ENCODE measurements at places on chromosomes 2 and 18.
A peak's percentile ranks its signal among the peaks of the same experiment; 100 is the strongest.

- no peak for DNase-seq
Observed at GRCh38 chr2:235836491-235836911, 331.7 kb downstream of the GBX2 start.

DNA sequence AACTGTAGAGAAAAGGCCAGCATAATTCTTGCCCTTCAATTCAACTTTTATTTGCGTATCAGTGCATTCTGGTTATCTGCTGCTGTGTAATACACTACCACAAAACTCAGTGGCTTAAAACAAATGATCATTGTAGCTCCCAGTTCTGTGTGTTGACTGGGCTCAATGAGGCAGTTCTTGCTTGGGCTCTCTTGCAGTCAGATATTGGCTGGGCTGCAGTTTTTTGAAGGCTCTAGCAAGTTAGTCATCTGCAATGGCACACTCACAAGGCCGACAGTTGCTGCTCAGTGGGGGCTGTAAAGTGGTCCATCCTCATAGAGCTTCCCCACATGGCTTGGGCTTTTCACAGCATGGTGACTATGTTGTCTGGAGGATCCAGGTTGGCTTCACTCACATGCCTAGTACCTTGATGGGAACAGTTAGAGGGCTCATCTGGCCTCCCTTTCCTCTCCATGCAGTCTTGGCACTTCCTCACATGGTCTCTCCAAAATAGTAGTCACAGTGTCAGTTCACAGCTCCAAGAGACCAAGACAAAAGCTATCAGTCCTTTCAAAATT, 110.6 kb upstream of the TNP1 start:
- no peak for DNase-seq

DNA sequence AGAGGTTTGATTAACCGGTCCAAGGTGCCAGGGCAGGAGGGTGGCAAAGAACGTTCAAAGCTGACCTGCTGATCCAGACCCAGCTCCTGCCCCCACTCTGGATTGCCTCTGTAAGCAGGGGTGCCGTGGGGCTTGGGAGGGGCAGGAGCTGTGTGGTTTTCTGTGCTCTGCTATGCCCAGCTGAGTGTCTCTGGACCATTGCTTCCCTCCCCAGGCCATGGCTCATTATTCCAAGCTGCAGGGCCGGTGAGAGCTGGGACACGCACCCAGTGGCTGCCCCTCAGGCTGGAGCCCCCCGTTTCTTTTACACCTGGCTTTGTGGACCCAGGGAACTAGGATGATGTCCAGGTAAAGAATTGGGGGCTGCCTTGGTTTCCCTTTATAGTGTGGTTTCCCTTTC, 238.4 kb upstream of the HS6ST1 start:
- DNase-seq = no peak

DNA sequence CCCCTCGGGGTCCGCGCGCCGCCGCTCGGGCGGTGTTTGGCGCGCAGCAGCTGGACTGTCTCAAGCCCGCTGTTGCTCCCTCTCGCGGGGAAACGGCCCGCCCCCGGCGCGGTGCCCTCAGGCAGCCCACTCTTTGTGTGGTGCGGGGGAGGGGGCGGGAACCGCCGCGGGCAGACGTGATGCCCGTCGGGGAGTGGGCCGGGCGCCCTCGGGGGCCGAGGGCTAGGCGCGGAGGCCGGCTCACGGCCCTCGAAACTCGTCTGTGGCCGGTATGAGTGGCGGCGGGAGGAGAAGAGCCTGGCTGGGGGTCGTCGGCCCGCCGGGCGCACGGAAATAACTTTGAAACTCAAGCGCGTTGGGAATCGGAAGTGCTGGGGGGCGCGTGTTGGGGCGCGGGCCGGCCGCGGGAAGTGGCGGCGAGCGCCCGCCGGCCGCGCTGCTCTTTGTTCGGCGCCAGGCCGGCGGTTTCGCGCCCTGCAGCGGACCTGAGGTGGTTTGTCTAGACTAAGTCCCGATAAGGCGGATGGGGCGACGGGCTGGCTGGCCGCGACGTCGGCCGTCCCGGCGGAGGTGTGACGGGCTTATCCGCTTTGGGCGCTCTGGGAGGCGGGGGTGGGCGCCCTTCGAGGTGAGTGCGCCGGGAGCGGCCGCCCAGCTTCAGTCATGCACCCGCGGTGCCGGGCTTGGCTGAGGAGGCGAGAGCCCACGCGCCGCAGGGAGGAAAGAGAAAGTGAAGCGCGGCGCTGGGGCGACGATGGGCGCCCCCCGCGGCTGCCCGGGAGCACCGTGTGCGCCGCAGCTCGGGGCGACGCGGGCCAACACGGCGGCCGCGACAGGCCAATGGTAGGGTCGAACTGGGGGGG, 679 bp downstream of the PTMA start:
- peak; percentile 63 for DNase-seq

- no peak for DNase-seq
Observed at GRCh38 chr18:33898427-33898826, 320.4 kb downstream of the ASXL3 start.

DNA sequence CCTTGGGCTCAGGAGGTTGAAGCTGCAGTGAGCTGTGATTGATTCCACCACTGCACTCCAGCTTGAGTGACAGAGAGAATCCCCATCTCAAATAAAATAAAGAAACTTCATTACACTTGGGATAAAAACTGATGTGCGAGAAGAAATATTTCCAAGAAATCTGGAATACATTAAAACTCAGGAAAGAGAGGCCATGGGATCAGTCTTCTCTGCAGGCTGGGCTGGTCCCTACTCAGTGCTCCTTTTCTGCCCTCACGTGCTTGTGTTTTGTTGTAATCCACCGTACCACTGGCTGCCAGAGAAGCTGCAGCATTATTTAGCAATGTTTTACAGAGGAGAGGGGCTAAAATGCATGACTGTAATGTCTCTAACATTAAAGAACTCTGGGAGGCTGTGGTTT, 282.0 kb downstream of the SLC8A1 start:
- no peak for DNase-seq

DNA sequence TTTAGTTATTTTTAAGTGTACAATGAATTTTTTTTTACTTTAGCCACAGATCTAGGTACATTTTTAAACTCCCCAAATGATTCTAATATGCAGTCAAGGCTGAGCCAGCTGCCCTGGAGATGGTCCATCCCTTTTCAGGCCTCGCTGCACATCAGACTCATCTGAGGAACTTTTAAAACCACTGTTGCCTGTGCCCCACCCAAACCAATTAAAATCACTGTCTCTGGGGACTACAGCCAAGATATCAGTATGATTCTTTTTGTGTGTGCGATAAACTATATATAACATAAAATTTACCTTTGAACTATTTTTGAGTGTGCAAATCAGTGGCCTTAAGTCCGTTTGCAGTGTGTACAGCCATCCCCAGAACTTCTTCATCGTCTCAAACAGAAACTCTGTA, 9.1 kb upstream of the MALT1 start:
- DNase-seq = no peak

GRCh38 chr2:18009891-18010290, 131.4 kb downstream of the KCNS3 start:
- no peak for DNase-seq

DNA sequence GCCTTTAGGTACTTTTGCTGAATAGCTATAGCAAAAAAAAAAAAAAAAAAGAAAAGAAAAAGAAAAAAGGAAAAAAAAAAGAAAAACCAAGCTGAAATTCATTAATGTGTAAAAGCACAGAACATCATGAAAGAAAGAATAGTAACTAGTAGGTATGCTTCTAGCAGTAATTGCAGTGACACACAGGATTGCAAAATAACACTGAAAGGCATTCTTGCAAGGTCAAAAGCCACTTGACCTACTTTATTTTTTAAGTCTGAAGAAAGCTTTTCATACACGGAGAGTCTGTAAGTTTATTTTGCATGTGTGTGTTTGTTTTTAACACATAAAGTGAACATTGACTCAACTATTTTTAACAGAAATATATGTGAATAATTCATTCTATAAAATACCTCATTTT, 54.4 kb downstream of the DOK6 start:
- DNase-seq = no peak

- DNase-seq = no peak
Observed at GRCh38 chr2:45918463-45919159, 267.1 kb downstream of the PRKCE start.

GRCh38 chr18:7812431-7813063, 245.4 kb downstream of the PTPRM start:
- no peak for DNase-seq

DNA sequence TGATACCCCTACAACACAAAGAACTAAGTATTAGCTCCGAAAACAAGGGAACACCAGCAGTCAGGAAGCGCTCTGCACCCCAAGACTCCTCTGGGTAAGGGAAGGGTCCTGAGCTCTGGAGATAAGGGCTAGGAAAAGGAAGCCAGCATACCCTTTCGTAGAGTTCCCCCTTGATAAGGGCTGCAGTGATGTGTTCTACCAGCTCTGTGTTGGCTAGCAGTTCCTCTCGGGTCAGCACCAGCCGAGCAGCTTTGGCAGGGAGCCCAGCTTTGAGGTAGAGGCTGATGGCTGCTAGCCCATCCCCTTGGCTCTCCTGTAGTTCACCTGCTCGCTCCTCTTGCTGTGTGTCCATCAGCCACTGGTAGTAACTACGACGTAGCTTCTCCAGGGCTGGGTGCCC, 18.9 kb downstream of the KRTCAP3 start:
- no peak for DNase-seq

DNA sequence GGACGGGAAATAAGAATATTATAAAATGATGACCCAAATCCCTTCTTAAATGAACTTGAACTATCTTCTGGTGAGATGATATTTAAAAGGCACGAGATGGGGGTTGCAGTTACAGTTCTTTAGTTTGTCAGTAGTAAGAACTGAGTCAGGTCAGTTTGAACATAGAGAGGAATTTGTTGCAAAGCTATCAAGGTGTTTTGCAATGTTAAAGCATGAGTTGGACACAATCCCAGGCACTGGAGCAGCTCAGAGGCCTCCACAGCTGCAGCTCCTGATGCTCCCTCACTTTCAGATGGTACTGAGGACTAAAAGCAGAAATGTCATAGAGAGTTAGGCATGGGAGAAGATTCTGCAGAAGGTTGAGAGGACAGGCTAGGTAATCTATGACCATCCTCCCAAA, 236.0 kb downstream of the BCL2 start:
- no peak for DNase-seq

DNA sequence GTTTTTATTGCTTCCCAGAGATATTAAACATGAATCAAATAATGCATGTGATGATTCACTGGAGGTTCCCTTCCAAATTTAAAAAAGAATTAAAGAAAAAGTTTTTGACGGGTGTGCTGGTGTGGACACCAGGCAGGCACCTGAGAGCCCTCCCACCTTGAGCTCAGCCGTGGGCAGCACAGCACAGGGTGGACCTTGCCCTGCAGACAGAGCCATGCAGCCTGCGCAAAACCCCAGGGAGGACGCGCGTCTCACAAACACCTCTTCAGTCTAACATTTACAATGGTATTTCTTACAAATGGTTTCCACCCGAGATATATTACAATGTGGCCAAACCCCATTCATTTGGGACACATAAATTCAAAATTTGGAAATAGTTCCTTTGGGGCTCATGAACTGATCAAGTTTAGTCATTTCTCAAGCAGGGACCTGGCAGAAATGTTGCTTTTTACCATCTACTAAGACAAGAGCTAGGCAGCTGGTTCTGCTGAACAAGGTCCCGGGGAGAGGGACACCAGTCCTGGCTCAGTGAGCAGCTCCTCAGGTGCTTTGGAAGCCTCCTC, 45.4 kb downstream of the ODC1 start:
- no peak for DNase-seq

Data from activated gamma-delta T cell (primary cell).